ENCODE measurements at places on chromosomes 12 and 14.

- DNase-seq = no peak
Measured at GRCh38 chr12:29883525-29883924, 99.8 kb upstream of the TMTC1 start.

DNA sequence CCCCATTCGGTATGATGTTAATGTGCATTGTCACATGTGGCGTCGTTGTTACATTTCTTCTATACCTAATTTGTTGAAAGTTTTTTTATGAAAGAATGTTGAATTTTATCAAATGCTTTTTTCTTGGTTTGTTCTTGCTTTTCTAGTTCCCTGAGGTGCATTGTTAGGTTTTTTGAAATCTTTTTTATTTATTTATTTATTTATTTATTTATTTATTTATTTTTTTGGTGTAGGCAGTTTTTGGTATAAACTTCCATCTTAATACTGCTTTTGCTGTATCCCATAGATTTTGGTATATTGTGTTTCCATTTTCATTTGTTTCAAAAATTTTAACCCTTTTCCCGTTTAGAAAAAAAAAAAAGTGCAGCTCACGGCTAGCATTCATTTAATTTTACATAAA, 121.1 kb upstream of the HMGA2 start:
- no peak for DNase-seq

- no peak for DNase-seq
Measured at GRCh38 chr14:51080645-51081044, 14.3 kb downstream of the TRIM9 start.

DNA sequence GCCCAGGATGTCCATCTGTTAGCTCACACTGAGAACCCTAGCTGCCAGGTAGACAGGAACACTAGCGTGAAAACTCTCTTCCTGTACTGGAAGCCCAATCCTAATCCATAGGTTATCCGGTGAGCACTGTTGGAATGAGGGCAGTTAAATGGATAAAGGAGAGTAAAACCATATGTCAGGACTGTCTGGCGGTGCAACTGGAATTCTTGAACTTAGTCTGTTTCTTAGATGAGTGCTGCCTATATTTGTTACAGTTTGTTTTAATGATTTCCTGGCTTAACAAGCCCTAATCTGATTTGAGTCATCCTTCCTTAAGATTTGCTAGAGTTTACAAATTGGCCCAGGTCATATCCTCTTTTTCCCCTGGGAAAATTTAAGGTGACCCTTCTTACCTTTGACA, 104.7 kb downstream of the ANO4 start:
- no peak for DNase-seq

- no peak for DNase-seq
Measured at GRCh38 chr14:39592116-39592789, 160.0 kb upstream of the FBXO33 start.

GRCh38 chr14:99753225-99754140, 39.7 kb upstream of the EML1 start:
- no peak for DNase-seq

- DNase-seq = no peak
Measured at GRCh38 chr14:105356927-105357326, 41.4 kb upstream of the TEX22 start.

DNA sequence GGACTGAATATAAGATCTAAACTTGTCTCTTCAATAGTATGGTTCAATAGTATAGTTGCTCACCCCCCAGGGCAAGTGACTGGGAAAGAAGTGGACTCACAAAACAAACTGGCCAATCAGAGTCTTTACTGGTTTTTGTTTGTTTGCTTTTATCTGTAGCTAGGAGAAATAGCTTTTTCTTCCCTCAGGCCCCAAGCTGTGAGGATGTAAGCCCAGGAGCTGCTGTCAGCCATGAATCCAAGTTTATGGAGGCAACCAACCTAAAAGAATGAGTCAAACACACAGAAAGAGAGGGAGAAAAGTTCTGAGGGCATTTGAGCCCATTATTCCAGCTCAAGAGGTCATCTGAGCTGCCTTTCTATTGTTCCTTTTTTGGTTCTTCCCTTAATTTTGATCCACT, 375.3 kb downstream of the BCAT1 start:
- no peak for DNase-seq

DNA sequence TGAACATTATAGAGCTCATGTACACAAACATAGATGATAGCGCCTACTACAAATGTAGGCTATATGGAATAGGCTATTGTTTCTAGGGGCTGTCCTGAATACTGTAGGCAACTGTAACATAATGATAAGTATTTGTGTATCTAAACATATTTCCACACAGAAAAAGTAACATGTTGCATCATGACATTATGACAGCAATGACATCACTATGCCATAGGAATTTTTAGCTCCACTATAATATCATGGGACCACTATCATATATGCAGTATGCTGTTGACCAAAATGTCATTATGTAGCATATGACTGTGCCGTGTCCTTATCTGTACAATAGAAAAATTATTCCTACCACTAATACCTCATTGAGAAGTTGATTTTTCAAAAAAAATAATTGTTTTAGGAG, 96.7 kb upstream of the SSTR1 start:
- no peak for DNase-seq

Measured in stimulated activated CD4-positive, alpha-beta T cell treated with anti-CD3 and anti-CD28 coated beads, Interleukin-12 subunit alpha, Interleukin-12 subunit beta, amount 100 ng/mL, for 4 hours (primary cell).